A549 treated with AZD2906 at 1 μM for 4 hours (cell line): ENCODE measurements at places on chromosomes 1 and 21. TPM values are rescaled to one million over a fixed set of nuclear protein-coding genes. Genes with fewer than 3 reads are reported as not detected.

Gene LAD1
- 0.63 to 1.3 TPM (median 1.0 TPM) in 5 replicates for total RNA-seq

Gene DNM3
- total RNA-seq: 0.33 to 0.64 TPM (median 0.51 TPM) in 5 replicates

Gene CELA3B
- not detected in 5 replicates for total RNA-seq

Gene C1QC
- not detected in 5 replicates for total RNA-seq

Gene ARMH1
- total RNA-seq: 0.50 to 1.5 TPM (median 0.98 TPM) in 5 replicates

Gene ATP6V1G3
- total RNA-seq: not detected in 5 replicates

Gene LDLRAD2
- total RNA-seq: 0.08 to 0.14 TPM (median 0.13 TPM) in 4 of 5 replicates, not detected in the other

Gene IL20
- total RNA-seq: 0.10 TPM in 1 of 5 replicates, not detected in the others

Gene PPCS
- 35.1 to 42.7 TPM (median 36.2 TPM) in 5 replicates for total RNA-seq
